ENCODE measurements at places on chromosomes 7 and 10.
A peak's percentile ranks its signal among the peaks of the same experiment; 100 is the strongest.

DNA sequence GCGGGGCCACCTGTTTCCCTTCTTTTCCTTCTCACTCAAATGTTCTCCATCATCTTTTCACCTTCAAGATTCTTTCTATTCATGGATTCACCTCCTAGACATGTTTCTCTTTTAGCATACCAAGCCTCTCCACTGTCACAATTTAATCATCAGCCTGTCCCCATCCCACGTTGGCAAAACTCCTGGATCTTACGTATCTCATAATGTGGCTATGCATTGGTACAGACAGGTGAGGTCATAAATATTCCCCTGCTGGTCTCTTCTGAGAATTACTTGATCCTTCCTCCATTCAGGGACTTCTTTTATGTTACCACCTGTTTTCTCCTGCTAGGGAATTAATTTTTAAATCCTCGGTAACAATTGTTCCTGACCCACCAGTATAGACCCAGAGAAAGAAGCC, 262.6 kb upstream of the NEBL start:
- DNase-seq: no peak

DNA sequence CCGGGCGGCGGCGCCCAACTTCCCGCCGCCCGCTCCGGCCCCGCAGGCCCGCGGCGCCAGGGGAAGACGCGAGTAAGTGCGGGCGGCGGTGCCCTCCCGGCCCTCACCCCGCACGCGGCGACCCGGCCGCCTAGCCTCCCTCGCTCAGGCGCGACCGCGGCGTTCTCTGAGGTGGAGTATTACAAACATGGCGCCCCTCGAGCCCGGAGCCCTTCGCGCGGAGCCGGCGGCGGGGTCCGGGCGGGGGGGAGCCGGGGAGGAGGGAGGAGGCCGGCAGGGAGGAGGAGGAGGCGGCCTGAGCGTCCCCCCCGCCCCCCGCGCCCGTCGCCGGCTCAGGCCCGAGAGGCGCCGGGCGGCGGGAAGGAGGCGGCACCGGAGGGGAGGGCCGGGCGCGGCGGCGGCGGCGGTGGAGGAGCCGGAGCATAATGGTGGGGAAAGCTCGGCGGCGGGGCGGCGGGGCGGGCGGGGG, at the start of gene ZMYND11:
Gene ZMYND11, plus strand, starts transcription at position 324 of the 469 bp plus-strand sequence. CDS start 44,558 bp downstream, outside the sequence.
- DNase-seq: peak; percentile 51

GRCh38 chr7:102376964-102377466, 19.1 kb upstream of the PRKRIP1 start:
- no peak for DNase-seq

DNA sequence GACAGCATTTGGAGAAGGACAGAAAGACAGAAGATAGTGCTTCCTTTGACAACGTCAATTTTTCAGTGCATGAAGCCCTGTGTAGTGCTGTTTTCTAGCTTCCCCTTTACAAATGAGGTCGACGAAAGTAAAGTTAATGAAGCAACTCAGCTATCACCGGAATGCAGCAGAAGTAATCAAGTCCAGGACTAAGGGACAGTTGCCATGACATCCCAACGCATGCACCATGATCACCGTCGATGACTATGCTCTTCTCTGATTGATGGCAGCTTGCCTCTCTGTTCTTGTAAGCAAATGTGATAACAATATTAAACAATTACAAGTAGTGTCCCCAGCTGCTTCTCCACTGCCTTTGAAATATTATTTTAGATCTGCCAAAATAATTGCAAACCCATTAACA, 205.8 kb downstream of the FRMD4A start:
- no peak for DNase-seq

DNA sequence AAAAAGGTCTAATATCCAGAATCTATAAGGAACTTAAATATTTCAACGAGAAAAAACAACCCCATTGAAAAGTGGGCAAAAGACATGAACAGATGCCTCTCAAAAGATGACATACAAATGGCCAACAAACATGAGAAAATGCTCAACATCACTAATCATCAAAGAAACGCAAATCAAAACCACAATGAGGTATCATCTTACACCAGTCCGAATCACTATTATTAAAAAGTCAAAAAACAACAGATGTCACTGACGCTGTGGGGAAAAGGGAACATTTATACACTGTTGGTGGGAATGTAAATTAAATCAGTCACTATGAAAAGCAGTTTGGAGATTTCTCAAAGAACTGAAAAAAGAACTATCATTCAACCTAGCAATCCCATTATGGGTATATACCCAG, 6.0 kb downstream of the VWDE start:
- DNase-seq: no peak

GRCh38 chr7:123537026-123537642, 2.7 kb upstream of the IQUB start:
- DNase-seq: peak; percentile 69

- DNase-seq: no peak
These were observed 5.2 kb downstream of the CCNY start for GRCh38 chr10:35341521-35341920.

DNA sequence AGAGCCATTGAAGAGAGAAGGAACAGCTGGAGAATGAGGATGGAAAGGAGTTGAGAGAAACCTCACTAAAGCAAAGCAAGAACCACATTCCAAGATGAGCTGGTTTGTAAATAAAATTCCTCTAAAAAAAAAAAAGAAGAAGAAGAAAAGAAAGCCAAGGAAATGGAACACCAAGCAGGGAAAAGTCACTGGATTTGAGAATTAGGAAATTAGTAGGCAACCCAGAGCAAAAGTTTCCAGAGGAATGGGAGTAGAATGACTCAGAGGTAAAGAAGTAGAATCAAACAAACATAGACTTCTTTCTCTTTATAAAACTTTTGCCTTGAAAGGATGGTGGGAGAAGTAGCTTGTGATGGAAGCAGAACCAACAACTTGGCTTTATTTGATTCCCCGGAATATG, 3.9 kb downstream of the CH25H start:
- DNase-seq: no peak

DNA sequence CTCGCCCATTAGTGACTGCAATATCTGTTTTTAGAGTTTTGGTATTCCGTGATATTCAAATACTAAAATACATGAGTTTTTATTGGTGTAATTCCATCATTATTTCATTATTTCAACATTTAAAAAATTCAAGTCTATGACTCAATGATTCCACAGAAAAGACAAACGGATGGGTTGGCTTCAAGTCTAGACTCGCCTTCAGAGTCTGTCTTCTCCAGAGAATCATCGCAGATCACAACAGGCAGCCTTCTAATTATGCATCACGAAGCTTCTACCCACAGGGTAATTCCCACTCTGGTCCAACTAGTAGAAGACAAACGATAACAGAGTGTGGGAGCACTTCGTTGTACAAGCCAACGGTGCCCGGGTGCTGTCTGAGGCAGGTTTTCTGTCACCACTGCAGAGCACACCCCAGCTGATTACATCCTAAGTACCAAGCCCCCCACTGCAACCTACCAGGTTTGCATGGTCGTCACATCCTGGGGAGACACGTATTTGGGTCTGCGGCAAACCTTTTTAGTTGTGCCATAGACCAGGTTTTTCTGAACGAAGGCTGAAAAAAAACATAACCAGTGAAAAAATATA, 28.9 kb downstream of the PARP12 start:
- DNase-seq: no peak

GRCh38 chr7:29484280-29484679, 79.4 kb upstream of the PRR15 start:
- no peak for DNase-seq

DNA sequence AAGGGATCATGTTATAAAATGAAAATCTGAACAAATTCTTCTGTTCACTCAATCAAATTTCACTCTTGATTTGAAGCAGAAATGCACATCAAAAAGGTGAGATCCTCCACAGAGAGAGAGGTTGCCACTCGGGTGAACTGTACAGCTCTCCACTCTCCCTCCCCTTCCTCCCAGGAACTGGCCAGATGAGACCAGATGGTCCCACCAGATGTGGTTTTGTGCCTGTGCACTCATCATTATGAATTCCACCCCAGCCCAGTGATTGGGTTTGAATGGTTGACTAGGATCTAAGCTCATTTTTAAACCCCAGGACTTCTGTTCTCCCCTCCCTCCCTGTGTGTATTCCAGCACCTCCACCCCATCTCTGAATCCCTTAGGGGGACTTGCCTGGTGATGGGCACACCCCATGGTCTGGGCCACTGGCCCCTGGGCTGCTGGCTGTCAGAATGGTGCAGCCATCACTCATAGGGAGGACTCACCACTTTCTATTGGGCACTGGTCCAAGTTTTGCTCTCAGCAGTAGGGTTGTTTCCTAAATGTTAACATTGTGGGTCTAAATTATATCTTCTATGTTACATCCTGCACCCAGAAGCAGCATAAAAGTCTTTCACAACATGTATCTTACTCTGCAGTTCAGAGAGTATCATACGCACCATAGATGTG, 393.1 kb downstream of the TNS3 start:
- no peak for DNase-seq

DNA sequence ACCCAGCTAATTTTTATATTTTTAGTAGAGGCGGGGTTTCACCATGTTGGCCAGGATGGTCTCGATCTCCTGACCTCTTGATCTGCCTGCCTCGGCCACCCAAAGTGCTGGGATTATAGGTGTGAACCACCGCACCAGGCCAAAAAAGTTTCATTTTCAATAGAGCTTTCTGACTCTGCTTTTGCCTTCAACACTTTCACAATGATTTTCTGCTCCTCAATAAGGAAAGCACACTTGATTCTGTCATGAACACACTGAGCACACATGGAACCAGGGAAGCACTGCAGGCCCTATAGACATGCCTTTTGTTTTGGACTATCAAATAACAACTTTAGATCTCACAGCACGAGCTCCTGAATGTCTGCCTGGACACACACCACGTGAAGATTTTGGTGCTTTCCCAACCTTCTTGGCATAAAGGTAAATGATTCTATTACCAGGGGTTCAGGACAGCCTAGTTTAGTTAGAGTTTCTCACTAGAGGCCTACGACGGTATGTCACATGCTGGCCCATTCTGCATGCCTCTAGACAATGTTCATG, 8.0 kb downstream of the RRP12 start:
- no peak for DNase-seq

- peak; percentile 9 for DNase-seq
These were observed 164.7 kb upstream of the PLXDC2 start for GRCh38 chr10:19651549-19651948.

- DNase-seq: peak; percentile 46
These were observed 84.6 kb downstream of the KMT2C start for GRCh38 chr7:152351168-152351567.

DNA sequence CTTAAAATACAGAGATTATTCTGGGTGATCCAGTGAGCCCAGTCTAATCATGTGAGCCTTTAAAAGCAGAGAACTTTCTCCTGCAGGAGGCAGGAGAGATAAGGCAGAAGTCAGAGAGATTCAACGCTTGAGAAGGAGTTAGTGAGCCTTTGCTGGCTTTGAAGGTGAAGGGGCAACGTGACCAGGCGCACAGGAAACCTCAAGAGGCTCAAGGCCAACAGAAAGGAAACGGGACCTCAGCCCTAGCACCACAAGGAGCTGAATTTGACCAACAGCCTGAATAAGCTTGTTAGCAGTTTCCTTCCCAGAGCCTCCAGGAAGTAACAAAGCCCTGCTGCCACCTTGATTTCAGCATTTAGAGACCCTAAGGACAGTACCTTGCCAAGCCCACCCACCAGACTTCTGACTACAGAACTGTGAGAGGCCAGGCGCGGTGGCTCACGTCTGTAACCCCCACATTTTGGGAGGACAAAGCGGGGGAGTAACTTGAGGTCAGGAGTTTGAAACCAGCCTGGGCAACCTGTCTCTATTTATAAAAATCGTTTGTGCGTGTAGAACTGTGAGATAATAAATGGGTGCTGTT, 87.3 kb upstream of the KAT6B start:
- no peak for DNase-seq

- DNase-seq: no peak
These were observed 391.0 kb upstream of the NRP1 start for GRCh38 chr10:33725430-33725829.

DNA sequence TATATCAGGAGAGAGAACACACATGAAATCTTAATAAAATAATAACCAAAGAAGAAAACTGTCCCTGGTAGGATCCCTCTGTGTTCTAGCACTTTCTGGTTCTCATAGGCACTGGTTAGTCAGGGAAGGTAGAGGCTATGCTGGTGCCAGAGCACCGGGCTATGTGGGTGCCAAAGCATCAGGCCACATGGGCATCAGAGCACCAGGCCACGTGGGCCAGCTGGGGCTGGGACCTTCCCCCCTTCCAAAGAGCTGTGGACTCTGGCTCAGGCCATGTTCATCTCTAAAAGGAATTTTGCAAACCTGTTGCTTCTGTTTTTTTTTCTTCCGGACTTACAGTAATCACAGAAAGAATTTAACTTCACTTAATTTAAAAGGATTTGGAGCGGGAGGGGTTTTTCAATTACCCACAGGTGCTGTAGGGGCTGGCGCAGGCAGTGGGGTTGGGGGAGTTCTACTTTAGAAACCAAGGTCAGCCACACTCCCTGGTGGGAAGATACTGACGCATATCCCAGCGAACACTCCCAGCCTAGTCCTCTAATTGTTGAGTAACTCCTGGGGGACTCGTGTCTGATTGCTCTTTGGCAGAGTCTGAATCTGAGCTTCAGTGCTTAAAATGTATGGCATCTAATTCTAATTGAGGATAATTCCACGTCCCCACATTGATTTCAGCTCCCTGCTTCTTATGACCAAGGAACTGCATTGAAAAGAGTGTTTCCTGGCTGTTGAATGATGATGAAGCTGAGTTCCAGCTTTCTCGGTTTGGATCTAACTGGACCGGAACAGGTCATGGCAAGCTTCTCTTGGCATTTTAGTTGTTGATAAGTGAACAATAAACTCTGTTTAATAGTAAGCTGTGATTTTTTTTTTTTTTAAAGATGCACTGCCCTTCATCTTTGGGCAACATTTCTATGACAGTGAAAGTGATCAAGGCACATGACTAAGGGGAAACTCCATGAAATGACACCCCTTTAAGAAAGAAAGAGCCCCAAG, 110.7 kb upstream of the FZD8 start:
- no peak for DNase-seq

DNA sequence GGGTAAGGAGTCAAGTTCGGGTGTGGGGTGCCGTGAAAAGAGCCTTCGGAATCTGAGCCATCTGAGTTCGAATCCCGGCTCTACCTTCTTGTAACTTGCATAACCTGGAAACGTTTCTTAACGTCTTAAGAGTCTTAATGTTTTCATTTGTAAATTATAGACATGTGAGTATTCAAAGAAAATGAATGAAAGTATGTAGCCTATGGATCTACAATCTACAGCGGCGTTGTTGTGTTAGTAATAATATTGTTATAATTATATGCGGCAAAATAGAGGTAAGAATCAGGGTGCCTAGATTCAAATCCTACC, 559 bp downstream of the VTI1A start:
- no peak for DNase-seq

- DNase-seq: no peak
These were observed 91.2 kb upstream of the AHR start for GRCh38 chr7:17207220-17207619.

DNA sequence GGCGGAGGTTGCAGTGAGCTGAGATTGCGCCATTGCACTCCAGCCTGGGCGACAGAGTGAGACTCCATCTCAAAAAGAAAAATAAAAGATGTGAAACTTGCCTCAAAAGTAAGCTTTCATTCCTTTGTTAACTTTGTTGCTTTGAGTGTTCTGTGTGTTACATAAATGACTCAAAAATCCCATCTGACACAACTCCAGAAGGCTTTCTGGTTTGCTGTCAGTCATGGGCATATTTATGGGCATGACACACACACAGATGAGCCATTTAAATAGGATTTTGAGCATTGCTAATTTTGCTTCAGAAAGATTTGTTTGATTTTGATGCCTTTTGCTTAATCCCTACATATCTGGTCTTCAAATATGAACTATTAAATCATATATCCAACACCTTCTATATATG, 82.6 kb downstream of the CACNB2 start:
- DNase-seq: peak; percentile 60

GRCh38 chr7:151694828-151695580, 175.3 kb upstream of the RHEB start:
- DNase-seq: no peak

Measured in RKO (cell line).